ENCODE measurements at places on chromosomes 13 and 19. TPM values are rescaled to one million over a fixed set of nuclear protein-coding genes. Genes with fewer than 3 reads are reported as not detected.

Gene ZNF490
- 3.8 TPM for polyA plus RNA-seq

Gene KLK3
- not detected for polyA plus RNA-seq

DNA sequence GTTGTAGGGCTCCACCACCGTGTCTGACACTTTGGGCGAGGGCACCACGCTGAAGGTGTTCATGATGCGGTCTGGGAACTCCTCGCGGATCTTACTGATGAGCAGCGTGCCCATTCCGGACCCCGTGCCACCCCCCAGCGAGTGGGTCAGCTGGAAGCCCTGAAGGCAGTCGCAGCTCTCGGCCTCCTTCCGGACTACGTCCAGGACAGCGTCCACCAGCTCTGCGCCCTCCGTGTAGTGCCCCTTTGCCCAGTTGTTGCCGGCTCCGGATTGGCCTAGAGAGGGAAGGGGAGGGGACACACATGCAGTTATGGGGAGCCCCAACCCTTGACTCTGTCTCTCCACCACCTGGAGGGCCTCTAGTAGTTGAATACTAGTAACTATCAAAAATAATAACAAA lies 6.2 kb downstream of the TUBB4A start:
- no peak for DNase-seq

DNA sequence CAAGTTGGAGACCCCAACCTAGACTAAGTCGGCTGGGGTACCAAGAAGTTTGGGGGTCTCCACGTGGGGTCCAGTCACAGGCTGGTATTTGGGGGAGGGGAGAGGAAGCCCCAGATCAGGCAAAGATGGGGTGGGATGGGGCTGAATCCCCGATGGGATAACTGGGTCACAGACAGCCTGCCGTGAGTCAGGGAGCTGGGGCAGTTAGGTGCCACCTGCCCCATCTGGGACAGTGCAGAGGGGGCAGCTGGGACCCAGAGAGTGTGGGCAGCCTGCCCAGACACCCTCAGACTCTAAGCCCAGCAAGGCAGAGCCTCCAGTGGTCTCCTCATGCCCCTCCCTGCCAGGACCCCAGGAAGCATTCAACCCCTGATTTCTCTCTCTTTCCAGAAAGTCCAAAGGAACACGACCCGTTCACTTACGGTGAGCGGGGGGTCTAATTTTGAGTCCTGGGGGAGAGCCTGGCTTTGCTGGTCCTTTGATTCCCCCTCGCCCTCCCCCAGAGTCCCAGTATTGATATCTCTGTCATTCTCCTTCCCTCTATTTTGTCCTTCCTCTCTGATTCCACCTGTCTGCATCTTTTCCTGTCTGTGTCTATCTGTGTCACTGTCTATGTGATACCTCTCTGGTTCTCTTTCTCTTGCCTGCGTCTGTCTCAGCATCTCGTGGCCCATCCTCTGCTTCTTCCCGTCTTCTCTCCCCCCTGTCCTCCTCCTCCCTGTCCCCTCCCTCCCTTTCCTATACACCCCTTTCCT lies 1.8 kb downstream of the FXYD1 start:
- no peak for DNase-seq

- DNase-seq, result no peak
Observed at GRCh38 chr19:9014803-9015202, 4.6 kb upstream of the MUC16 start.

- no peak for DNase-seq
Observed at GRCh38 chr13:34371108-34371507, 553.2 kb downstream of the RFC3 start.

Data from hindlimb muscle (tissue), 1 donor.